ENCODE measurements at places on chromosomes 7 and 10.

DNA sequence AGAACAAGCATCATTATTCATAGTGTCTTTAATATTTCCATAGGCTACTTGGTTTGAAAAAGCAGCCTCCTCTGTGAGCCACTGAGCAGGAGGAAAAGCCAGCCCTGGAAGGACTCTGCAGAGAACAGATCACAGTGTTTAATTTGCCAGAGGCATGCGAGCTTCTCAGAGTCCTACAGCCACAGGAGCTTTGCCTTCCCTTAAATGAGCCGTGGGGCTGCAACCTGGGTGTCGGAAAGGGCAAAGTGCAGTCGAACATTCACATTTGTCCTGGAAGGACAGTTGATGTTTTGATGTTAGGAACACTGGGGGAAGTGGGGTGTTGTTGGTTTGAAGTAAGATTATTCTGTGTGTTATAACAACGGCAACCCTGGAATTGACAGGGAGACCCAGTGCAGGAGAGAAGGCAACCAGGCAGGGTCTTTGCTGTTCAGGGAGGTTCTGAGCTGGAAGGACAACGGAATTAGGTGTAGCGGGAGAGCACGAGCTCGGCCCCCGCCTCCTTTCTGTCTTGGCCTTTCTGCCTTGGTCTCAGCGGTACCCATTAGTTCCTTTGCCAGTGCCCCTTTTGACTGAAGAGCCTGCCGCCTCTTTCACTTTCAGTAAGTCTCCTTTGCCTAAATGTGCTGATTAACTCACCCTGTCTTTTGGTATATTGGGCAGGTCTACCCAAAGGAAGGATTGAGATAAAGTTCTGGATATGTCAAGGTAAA is 192.3 kb upstream of the PITRM1 start:
- no peak for DNase-seq

- no peak for DNase-seq
These were observed 448.1 kb downstream of the GRM8 start for GRCh38 chr7:126804604-126805003.

- DNase-seq: no peak
These were observed 171.1 kb upstream of the PHF14 start for GRCh38 chr7:10802526-10802925.

DNA sequence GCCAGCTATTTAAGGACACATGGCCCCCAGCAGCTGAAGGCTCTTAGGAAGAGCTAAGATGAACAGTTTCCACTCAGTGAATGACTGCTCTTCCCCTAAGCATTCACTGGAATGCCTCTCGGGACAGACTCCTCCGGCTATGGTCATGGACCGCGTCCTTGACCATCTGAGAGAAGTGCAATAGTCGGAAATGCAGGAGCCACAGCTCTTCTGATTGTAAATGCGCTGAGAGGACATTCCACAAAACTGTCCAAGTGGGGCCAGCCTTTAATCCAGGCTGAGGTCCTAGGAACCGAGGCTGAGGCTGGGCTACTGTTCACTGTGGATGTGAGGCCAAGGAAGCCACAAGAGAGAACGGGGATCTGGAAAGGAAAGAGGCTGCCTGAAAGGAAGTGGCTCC is 162.0 kb upstream of the TMEM72 start:
- no peak for DNase-seq

DNA sequence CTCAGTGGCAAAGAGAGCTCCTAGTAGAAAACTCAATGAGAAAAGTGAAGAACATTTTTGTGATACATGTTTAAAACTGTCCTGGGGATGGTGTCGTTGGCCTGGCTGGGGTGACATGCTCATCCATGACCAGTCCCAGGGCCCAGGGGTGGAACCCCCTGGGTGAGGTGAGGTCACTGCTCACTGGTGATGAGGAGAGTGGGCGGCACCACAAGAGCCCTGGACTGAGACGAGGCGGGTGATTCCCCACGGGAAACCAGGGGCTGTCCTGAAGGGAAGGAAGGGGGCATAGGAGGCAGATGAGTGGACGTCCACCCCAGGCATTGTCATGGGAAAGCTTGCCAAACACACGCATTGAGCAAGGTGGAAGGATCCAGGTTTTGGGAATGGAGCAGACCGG is 54.6 kb downstream of the HTR5A start:
- no peak for DNase-seq

DNA sequence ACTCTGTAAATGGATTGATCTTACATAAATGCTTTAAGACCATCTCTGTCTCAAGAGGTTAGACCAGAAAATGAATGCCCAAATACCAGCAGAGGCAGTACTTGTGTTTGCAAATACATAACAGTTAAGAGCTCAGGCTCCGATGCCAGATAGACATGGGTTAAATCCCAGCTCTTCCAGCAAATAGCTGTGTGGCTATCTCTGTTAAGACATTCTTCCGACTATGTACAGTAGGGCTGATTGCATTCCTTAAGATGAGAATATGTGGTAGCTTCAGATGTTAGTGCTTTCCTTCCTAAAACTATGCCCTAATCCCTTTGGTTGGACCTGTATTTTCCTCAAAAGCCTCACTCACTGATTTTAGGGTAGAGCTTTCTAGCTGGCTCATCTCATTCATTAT is 2.2 kb downstream of the IDE start:
- DNase-seq: no peak

- DNase-seq: no peak
These were observed 190.1 kb downstream of the LRRTM3 start for GRCh38 chr10:67115972-67116371.

GRCh38 chr7:156898938-156899337 is 6.0 kb upstream of the LMBR1 start:
- DNase-seq: no peak

- DNase-seq: no peak
These were observed 48.6 kb upstream of the PPIF start for GRCh38 chr10:79298403-79299244.

GRCh38 chr10:84946904-84947303 is 618.5 kb downstream of the CCSER2 start:
- DNase-seq: no peak

DNA sequence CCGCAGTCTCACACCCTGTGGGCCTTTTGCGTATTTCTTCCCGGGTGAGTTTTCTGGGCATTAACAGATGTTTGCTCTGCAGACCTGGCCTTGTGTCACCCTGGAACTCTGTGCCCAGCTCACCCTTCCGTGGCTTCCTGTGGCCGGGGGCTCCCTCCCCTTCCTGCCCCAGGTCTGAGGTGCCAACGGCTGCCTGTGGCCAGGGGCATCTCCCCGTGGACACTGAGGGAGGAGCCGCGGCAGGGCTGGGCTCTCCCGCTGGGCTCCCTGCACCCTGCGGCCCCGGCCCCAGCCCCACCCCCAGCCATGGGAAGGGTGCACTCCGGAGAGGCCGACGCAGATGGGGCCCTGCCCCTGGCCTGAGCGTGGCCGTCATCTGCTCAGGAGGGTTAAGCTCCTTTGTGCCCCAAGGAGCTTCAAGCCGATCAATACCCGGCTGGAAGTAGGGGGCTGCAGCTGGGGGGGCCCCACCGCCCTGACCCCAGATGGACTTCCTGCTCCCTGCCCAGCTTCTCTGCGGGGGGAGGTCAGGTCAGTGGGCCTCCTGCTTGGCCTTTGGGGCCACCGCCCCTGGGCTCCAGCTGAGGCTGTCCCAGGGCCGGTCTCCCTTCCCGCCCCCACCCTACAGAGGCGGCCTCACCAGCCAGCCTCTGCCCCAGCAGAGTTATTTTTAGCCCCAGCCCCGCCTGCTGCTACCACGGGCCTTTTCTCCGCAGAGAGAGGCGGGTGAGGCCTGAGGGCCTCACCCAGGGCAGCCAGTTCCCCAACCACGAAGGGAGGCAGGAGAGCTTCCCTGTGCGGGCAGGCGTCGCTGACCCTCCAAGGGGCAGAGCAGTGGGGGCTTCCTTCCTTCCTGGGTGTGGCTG is 24.2 kb downstream of the PWWP2B start:
- no peak for DNase-seq

DNA sequence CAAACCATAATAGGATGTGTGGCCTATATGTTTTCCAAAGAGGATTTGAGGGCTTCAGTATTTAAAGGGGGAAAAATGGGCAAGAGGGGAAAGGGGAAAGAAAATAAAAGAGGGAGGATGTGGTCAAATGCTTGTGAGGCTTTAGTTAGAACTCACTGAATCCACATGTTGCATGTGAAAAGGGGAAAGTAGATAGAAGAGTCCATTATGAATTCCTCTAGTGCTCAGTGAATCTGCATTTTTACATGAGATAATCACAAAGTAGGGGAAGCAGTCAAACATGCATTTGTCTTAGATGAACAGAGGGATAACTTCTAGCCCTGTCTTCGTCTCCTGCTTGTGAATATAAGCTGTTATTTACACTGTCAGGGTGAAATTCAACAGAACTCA is 24.6 kb upstream of the AKAP9 start:
- no peak for DNase-seq

DNA sequence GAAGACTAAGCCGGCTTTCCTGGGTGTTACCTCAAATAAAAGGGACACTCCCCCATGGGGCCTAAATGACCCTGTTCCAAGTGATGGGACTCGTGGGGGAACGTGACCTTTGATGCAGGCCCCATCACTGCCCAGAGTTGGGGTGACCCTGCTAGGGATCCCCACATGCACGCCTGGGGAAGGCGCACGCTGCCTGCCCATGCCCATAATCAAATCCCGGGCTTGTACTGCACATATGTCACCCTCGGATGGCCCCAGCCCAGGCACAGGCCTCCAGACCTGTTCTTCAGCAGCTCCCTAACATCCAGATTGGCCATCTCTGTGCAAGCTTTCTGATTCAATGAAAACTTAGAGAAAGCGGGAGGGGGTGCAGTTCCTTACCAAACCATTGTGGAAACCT is 14.7 kb downstream of the EBF3 start:
- no peak for DNase-seq

DNA sequence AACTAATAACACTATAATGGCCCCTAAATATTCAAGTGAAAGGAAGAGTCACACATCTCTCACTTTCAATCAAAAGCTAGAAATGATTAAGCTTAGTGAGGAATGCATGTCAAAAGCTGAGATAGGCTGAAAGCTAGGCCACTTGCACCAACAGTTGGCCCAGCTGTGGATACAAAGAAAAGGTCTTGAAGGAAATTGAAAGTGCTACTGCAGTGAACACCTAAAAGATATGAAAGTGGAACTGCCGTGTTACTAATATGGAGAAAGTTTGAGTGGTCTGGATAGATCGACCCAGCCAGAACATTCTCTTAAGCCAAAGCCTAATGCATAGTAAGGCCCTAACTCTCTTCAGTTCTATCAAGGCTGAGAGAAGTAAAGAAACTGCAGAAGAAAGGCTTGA is 12.1 kb upstream of the SNX13 start:
- DNase-seq: no peak

DNA sequence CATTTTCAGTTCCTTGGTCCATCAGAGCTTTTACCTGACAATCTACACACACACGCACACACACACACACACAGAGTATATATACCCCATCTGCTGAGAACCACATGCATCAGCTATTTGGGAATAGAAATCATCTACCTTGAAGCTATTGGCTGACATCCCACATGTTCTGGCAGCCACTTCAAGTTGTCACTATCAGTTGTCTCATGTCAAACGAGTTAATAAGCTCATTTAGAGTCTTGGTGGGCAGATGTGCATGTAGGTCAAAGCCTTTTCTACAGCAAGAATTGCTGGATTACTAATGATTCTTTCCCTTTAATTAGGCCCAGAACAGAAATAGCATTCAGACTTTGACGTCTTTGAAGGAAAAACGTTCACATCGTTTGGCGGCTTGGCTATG is 36.8 kb downstream of the COL28A1 start:
- no peak for DNase-seq

DNA sequence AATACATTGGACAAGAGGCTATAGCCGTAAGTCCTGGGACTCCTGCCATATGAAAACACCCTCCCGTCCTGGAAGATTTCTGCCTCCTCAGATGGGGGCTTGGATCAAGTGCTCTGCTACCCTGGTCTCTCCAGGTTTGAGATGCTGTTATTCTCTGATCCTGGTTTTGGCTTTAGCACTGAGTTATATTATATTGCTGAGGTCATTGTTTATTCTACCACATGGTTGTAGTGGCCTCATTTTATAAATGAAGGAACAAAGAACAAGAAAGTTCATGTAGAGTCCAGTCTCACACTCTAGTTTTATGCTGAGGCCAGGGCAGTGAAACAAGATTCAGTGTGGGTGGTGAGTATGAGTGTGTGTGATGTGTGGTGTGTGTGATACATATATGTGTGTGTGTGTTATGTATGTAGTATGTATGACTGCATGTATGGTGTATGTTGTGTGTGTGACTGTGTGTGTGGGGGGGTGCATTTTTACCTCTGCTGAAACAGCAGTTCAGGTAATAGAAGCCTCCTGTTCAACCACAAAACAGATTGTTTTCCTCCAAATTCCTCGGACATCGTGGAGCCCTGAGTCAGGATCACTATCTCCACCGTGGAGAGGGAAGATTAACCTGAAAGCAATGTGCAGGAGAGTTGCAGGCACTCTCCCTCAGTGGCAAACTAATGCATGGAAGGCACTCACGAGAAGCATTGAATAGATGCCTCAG is 80.7 kb downstream of the C7orf25 start:
- DNase-seq: no peak

- no peak for DNase-seq
These were observed 211.1 kb upstream of the IGFBP3 start for GRCh38 chr7:46131916-46132795.

DNA sequence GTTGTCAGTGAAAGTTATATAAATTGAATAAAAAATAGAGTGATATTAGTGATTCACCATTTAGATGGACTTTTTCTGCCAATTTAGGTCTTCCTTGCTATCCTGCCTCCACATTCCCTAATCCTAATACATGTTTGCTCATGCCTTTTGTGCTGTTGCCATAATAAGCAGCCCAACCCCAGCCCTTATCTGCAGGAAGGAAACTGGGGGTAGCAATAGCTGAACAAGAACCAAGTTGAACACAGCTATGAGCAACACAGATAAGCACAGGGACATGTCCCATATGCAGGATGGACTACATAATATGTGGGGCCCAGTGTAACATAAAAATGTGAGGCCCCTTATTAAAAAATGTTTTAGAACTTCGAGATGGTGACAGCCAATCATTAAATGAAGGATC is 91.2 kb upstream of the AHR start:
- DNase-seq: no peak
